ENCODE measurements at places on chromosomes 13 and 19.

- DNase-seq: no peak
These were observed 102.4 kb upstream of the SERTM1 start for GRCh38 chr13:36571444-36571843.

DNA sequence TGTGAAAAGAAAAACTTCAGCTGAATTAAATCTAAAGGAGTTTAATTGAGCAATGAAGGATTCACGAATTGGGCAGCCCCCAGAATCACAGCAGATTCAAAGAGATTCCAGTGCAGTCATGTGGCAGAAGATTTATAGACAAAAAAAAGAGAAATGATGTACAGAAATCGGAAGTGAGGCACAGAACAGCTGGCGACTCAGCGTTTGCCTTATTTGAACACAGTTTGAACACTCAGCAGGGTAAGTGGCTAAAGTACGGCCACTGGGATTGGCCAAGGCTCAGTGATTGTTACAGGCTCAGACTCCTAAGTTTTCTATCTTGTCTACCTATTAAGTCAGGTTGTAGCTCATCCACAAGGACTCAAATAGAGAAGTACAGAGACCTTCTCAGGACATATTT, 11.6 kb upstream of the CFAP97D2 start:
- DNase-seq: no peak

GRCh38 chr13:33262062-33262487, 23.5 kb downstream of the STARD13 start:
- DNase-seq: no peak

GRCh38 chr19:38304352-38304865, 358 bp downstream of the C19orf33 start:
- no peak for DNase-seq

- DNase-seq: no peak
These were observed 211.5 kb downstream of the LMO7 start for GRCh38 chr13:75847588-75847987.

DNA sequence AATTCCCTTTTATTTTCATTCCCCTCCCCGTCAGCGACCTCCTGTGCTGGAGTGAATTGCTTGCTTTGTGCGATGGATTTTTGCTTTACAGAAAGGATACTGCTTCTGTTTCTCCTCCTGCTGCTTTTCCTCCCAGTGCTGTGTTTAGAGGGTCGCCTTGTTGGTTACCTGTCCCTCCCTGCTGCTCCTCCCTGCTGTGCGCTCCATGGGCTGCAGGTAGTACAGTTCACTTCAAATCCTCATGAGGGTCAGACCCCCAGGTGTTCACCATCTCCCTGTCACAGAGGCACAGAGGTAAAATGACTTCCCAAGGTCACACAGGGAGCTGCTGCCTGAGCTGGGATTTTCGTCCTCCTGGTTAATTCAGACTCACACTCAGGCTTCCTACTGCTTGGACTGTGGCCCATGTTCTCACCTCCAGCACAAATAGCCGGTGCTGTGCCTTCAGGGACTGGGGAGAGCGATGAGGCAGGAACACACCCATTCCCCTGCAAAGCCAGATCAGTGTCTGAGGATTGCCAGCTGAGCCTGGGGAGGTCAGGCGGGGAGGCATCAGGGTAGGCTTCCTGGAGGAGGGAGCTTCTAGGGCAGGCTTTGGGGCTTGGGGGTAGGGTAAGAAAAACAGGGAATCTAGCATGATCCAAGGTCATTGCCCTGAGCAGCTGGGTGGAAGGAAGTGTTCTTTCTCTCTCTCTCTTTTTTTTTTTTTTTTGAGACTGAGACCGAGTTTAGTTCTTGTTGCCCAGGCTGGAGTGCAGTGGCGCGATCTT, 14.4 kb downstream of the BICRA start:
- no peak for DNase-seq

DNA sequence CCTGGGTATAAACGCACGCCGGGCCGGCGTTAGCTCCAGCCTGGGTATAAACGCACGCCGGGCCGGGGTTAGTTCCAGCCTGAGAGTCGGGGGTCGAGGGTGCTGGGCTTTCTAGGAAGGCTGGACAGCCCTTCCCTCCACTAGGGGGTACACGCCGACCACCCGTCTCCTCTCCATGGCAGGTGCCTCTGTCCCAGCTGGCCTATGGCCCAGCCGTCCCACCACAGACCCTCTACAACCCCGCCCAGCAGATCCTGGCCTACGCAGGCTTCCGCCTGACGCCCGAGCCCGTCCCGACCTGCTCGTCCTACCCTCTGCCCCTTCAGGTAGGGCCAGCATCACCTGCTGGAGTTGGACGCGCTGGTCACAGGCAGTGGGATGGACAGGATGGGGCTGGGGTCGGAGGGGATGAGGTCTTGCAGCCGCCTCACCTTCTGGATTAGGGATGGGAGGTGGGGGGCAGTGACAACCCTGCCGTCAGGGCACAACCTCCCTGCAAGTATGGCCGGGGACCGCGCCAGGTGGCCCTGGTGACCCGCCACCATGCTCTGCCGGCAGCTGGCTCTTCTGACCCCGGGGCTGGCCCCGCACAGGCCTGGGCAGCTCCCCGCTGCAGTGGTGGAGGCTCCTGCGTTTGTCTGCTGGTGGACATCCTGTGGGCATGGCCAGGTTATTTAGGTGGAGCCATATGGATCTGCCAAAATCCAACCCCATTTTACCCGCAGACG, 45.8 kb downstream of the TMEM255B start:
- no peak for DNase-seq

- no peak for DNase-seq
These were observed 525.7 kb downstream of the UQCRFS1 start for GRCh38 chr19:28687296-28687695.

DNA sequence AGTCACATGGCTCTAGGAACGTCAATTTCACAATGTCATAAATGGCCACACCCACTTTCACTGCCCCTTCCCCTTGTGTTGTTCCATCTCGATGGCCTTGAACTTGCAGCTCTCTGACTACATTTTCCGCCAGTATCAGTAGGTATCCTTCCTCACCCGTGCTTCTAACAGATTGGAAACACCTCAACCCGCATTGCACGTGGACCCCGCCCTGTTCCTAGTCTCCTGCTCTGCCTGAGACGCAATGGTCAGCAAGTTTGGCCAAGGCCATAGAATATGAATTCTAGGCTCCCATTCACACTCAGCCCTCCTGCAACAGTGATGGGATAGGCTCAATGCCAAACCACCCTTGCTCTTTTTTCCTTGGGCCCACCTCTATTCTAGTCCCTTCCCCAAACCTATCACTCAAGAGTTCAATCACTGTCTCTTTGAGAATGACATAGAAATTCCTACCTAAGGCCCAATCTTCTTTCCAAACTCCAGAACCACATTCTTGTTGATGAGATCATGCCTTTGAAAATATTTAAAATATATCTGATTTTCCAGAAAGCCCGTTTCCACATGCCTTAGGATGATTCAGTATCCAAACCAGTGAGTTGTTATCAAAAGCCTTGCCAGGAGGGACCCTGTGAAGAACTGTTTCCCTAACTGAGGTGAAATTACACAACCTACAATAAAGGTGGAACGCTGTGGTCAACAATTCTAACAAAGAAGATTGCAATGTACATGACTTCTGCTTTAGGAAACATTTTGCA, 334.6 kb downstream of the MYO16 start:
- no peak for DNase-seq

DNA sequence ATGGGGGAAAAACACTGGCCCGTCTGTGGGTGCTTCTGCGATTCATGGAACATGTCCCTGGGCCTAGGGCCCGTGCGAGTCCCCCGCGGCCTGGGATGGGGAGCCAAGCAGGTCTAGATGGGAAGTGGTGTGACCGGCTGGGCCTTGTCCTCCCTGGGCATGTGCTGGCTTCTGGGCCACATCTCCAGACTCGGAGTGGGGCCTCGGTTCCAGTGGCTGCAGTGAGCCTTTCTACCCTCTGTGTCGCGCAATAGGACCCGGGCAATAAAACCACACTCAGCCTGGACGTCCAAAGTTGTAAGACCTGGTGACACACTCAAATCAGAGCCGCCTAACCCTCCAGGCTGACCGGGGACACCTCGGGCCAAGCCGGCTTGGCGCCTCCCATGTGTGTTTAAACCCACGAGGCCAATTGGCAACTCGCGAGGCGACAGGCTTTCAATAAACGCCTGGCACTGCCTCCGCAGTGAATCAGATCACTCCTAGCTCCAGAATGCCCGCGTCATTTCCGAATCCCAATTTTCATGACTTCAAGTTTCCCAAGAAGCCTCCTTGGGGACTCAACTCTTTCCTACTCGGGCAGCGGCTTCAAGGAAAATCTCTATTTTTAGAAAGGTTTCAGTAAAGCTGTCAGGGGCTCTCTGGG, 57.3 kb downstream of the KLF2 start:
- DNase-seq: no peak

- no peak for DNase-seq
These were observed 5.3 kb upstream of the GSK3A start for GRCh38 chr19:42247640-42248199.

GRCh38 chr19:3778899-3779723, 7.1 kb downstream of the MATK start:
- no peak for DNase-seq

GRCh38 chr13:38002606-38003005, 133.0 kb upstream of the TRPC4 start:
- DNase-seq: no peak

DNA sequence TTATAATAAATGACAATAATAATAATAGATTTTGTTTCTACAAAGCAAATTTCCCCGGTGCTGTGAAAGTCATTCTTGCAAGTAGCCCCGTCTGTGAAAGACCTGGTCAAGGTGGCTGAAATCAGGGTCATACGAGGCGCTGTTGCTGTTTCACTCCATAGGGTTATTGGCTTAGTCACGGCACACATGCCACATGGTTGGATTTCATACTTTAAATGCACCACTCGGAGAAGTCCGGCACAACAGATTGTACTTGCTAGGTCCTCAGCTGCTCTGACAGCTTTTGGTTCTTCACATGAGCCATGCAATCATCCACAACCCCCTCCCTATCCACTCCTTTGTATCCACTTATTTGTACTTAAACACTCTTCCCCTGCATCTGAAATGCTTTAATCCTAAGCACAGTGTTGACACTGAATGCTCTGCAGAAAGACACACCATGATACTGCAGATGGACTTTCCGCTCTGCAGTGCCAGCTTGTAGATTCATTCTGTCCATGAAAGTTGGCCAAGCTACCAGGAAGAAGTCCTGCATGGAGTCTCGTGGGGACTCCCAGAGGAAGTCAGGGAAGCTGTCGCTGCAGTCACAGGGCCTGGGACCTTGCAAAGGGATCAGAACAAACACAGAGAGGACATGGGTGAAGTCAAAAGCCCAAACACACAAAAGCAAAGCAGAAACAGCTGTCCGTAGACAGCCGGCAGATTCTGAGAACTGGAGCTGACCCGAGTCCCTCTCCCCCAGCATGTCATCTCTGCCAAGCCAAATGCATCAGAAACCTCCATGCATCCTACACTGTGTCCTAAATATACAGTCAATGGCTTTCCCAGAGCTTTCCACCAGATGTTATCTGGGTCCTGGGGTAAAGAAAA, 124.6 kb downstream of the COL4A2 start:
- no peak for DNase-seq

- DNase-seq: no peak
These were observed 14.7 kb upstream of the GRAMD1A start for GRCh38 chr19:34985249-34986022.

DNA sequence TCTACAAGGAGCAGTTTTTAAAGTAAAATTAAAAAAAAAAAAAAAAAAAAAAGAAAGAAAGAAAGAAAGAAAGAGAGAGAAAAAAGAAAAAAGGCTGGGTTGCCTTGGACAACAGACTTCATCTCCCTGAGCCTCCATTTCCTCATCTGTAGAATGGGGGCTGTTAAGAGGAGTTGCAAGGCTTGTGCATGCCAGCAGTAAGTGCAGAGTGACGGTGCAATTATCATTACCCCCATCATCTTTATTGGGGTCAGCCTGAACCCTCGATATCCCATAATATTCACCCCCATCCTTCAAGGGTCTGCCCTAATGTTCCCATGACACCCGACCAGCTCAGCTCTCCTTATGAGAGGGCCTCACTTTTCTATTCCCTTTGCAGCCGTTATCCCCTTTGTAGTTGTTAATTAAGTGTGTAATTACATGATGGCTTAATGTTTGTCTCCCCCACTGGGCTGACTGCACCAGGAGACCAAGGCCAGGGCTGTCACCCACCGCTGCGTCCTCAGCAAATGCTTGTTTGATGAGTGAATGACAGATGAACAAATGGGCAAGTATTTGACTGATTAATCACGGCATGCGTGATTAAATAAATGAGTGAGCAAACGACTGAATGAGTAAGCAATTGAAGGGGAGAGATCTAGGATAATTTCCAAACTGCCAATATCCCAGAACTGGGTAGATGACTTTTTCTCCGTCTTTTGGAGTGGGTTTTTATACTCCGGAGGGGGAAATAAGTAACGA, 10.1 kb downstream of the FOSB start:
- no peak for DNase-seq

DNA sequence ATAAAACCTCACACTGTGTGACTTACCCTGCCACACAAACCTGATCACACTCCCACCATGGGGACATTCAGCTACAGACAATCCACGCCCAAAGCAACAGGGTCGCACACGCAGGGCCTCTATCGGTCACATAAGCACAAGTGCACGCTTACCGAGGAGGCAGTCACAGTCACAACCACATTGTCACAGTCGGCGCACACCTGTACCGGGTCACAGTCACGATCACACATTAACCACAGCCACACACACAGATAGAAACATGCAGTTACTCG, 579 bp downstream of the ZNF566 start:
- peak; percentile 69 for DNase-seq

- no peak for DNase-seq
These were observed 9.5 kb downstream of the EML2 start for GRCh38 chr19:45629704-45630103.

DNA sequence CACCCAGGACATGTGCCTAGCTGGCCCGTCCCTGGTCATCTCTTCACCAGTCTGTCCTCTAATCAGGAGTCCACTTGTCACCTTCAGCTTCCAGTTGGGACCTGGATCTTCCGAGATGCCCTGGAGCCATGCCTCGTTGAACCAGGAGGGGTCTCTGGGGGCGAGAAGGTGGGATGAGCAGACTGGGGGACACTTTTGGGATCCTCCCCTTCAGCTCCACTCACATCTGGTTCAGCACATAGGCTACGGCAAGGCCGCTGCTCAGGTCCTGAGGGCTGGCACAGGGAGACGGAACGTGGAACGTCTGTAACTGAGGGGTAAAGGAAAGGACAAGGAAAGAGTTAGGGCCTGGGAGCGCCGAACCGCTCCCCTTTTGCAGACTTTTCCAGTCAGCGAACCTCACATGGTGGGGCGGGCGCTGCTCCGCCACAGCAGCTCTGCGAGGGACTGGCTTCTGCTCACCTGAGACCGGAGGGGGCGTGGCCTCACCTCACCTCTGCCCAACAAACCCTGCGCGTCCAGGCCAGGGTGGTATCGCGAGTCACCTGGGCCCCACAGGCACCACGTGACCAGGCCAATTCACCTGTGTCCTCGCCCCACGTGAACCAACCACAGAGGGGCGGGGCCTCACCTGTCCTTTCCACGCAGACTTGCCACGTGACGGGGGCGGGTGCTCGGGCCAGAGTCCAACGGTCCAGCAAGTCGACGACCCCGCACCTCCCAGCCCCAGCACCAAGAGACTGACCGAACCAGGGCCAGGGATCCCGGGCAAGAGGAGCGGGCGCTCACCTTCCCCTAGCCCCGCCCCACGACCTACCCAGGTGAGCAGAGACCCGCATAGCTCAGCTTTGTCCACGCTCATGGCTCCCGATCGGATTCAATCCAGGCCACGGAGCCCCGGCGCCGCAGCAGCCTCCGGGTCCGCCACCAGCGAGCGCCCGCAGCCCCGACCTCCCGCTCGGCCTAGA, at the start of gene HOOK2:
Gene HOOK2 (minus strand): TSS at position 965 of the 968 bp plus-strand sequence. CDS start 103 bp downstream, at position 862.
- DNase-seq: no peak

- no peak for DNase-seq
These were observed 529.9 kb downstream of the SLITRK1 start for GRCh38 chr13:83352391-83352790.

GRCh38 chr19:5560156-5560555, 7.6 kb downstream of the TINCR start:
- no peak for DNase-seq

- DNase-seq: no peak
These were observed 4.7 kb upstream of the TUBGCP3 start for GRCh38 chr13:112592647-112593046.

Measured in hematopoietic multipotent progenitor cell treated with erythropoietin and hydrocortisone succinate and interleukin-3 and kit ligand, for 6 days (in vitro differentiated cells).